AG04450 (cell line): ENCODE measurements at places on chromosomes 1 and 21. TPM values are rescaled to one million over a fixed set of nuclear protein-coding genes. Genes with fewer than 3 reads are reported as not detected.

DNA sequence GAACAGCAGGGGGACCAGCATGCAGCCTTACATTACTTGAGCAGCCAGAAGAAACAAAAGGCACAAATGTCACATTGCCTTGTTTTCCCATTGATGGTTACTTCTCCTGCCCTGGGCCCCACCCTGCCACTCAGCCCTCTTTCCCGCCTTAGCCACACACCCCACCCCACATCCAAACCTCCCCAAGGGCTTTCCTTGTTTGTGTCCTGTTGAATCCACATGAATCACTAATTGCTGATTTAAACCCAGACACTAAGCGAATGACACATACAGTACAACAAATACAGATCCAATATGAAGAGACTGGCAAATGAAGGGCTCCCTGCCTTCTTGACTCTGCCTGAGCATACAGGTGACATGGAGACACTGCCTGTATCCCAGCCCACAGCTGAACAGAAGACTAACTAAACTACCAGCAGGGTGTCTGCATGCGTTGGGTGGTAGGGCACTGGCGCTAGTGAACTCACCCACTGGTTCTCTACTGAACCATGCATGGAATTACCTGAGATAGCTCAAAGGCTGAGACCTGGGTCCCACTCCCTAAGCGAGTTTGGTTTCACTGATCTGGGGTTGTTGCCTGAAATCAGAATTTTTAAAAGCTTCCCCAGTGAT is 3.1 kb downstream of the IGSF3 start:
- no peak for DNase-seq

DNA sequence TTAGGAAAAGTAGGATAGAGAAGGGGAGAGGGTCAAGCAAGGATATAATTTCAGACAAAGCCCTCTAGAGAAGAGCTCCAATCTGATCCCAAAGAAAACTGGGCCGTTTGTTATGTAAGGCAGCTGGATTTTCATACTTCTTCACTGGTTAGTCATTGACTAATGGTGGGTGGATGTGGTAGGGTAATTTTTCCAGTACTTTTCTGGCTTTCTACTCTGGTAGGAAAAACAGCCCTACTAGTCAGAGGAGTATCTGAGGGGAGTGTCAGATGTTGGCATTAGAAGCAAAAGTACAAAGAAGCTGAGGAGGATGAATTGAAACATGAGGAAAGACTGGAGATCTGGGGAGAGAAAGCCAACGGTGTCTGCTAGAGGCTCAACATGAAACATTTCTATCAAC is 145.3 kb downstream of the TNFSF18 start:
- DNase-seq, result no peak

DNA sequence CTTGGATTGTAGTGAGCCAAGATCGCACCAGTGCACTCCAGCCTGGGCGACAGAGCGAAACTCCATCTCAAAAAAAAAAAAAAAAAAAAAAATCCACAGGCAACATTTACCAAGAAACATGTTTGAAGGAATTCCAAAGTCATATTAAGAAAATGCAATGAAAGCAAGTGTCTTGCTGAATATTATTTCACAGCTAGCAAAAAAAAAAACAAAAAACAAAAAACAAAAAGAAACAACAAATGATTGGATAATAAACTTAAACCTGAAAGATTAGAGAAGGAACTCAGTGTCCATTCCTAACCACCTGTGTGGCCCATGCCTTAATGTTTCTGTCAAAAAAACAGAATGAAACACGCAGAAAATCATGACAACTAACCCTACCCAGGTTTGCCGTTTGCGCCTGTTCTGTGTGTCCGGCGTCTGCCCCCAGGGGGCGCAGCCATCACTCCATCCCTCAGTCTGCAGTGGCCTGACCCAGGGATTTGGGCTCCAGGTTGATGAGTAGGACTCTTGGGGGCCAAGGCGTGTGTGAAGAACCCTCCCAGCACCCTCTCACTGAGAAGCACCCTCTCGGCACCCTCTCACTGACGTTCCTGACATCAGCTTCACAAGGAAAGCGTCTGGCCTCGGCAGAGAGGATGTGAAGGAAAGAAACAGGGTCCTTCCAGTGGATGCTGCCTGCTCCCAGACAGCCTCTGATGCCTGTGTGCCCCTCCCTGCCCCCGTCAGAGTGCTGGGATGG is 19.2 kb upstream of the PTTG1IP start:
- DNase-seq, result no peak

Gene PCNX2
- 29.8 and 32.3 TPM in 2 replicates for polyA plus RNA-seq

DNA sequence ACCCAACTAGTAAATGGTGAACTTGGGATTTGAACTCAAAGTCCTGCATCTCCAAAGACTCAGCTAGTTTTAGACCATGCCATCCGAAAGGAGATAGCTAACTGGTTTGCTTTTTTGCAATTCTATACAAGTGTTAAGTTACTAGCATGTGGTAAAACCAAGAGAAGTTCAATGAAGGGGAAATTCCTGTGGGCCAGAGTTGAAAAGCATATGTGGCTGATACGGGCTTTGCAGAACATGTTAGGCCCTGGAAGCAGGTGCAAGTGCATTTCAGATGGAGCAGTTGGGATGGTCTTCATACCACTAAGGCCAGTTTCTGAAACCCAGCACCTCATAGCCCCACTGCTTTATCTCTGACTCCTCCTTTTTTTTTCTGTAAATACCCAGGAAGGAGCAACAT is 620.9 kb downstream of the PLPP3 start:
- no peak for DNase-seq

Gene ACTA1
- not detected in 2 replicates for polyA plus RNA-seq

Gene BCL2L15
- 0.11 and 0.12 TPM in 2 replicates for polyA plus RNA-seq
